Parietal lobe (tissue), 2 donors: ENCODE measurements at places on chromosomes 3 and 15. TPM values are rescaled to one million over a fixed set of nuclear protein-coding genes. Genes with fewer than 3 reads are reported as not detected.

Gene POC1A
- 4.4 TPM for total RNA-seq

Gene ROPN1B
- 0.94 TPM for total RNA-seq

Gene POPDC2
- 2.5 TPM for total RNA-seq

Gene GOLGA8O
- not detected for total RNA-seq

Gene FANCD2OS
- total RNA-seq = not detected

Gene SEMA4B
- total RNA-seq = 70.7 TPM

Gene A4GNT
- not detected for total RNA-seq

Gene CPNE4
- 12.2 TPM for total RNA-seq

Gene AGBL1
- 2.5 TPM for total RNA-seq

Gene ITGA11
- total RNA-seq = 0.94 TPM

Gene CD200R1
- total RNA-seq = 0.31 TPM

Gene UBE2E2
- 58.5 TPM for total RNA-seq

Gene CYP1A2
- not detected for total RNA-seq

Gene CCR8
- not detected for total RNA-seq

Gene FOXL2
- 0.31 TPM for total RNA-seq

Gene CTDSPL
- total RNA-seq = 20.7 TPM

Gene FEZF2
- 19.1 TPM for total RNA-seq

Gene LYSMD4
- 36.9 TPM for total RNA-seq
